ENCODE measurements at places on chromosomes 3 and 15. TPM values are rescaled to one million over a fixed set of nuclear protein-coding genes. Genes with fewer than 3 reads are reported as not detected.

DNA sequence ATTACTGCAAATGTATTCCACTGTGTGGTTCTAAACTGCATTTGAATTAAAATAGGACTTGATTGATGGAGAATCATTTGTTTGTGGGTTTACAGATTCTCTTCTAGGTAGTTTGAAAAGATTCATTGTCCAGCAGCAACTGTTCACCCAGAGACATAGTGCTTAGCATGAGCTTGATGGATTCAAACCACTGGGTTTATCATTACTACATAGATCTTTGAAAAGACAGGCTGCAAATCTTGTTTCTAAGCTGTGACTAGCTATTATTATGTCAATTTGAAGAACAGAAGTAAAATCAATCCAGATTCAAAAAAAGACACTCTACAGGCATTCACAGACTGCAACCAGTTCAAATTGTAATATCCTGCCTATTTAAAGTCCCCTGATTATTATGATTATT lies 49.8 kb downstream of the MBNL1 start:
- DNase-seq: no peak

DNA sequence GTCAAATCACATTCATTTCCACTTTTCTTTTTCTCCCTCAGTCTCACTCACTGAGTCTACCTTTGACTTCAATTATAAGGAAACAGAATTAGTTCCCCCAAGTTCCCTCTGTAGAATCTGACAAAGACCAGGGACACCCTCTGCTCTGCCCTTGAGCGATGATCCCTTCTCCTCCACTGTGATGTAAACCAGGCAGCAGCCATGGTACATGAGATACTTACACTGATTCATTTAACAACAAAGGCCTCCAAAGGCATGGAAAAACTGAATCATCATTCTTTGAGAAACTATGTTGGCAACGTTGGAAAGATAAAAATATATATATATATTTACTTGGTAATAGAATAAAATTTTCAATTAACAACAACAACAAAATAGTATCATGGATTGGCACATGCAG lies 84.1 kb downstream of the P3H2 start:
- no peak for DNase-seq

GRCh38 chr3:178137831-178138230 lies 398.4 kb upstream of the KCNMB2 start:
- no peak for DNase-seq

DNA sequence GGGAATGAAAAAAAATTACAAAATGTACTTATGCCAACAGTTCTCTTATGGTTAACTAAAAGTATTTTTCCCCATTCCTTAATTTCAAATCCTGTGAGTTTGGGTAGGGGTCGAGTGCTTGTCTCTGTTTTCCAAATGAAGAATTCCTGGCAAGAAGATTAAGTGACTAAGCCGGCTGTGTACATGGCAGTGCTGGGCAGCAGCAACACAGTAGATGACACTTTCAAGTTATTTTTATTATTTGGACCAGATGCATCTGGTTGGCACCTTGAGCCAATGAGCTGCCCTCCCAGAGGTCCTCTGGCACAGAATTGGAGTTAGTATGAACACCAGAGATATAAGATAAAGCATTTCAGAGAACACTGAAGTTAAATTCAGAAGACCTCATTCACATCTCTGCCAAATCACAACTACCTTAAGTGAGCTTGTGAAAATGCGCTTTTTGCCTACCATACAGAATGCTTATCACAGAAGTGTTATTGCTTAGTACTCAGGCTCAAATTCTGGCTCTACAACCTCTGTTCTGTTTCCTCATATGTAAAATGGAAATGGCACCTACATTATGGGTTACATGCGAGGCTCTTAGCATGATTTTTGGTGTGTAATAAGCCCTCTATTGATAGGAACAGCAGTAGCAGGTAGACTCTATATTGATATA lies 256.9 kb downstream of the UBE2E2 start:
- DNase-seq: no peak

DNA sequence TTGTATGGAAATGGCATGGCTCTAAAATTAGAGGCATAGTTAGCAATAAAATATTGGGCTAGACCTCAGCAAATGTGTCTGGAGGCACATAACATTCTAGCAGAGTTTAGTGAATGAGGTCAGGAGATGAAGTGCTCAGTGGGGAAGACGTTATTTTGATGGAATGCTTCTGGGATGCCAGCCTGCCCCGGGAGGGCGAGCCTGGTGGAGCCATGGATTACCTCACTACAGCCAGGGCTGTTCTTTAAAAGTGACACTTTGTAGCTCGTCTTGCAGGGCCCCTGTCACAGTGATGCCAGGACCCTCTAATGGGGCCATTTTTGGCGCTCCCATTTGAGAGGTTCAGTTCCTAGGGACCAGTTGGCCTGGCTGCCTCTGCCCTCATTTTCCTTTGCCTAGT lies 48.5 kb downstream of the PXYLP1 start:
- no peak for DNase-seq

DNA sequence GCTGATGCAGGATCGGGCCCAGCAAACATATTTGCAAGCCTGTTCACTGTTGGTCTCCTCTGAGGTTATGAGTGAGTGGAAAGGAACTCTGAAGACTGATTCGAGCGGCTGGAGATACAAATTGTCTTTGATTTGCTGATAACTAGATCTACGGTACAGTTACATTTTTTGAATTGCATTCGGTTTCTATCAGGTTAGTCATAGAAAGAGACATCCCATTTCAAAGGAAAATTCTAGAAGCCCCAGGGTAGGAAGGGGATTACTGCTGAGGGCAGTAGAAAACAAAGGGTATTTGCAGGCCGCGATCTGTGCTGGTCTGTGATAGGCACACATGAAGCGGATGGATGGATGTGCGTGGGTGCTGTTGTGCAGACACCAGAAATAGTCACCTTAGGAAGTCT lies 228.4 kb downstream of the ITPR1 start:
- no peak for DNase-seq

GRCh38 chr3:194274424-194275085 lies 76.6 kb downstream of the CPN2 start:
- no peak for DNase-seq

- no peak for DNase-seq
These were observed 46.9 kb downstream of the IL17RD start for GRCh38 chr3:57118254-57118653.

DNA sequence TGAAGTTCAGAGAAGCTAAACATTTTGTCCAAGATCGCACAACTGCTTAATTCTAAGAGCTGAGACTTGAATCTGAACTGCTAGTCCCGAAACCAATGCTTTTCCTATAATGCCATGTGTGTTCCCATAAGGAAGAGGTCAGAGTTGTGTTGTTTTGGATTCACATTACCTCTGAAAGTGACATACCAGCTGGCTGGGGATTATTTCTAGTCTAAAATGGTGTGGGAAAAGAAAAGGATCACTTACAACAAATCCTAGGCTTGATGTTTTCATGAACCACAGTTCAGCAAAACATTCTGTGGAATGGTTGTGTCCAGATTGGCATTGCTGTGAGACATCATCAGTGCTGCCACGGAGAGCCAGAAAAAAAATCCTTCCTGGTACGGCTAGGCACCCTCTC lies 35.0 kb upstream of the LRRC3B start:
- DNase-seq: no peak

DNA sequence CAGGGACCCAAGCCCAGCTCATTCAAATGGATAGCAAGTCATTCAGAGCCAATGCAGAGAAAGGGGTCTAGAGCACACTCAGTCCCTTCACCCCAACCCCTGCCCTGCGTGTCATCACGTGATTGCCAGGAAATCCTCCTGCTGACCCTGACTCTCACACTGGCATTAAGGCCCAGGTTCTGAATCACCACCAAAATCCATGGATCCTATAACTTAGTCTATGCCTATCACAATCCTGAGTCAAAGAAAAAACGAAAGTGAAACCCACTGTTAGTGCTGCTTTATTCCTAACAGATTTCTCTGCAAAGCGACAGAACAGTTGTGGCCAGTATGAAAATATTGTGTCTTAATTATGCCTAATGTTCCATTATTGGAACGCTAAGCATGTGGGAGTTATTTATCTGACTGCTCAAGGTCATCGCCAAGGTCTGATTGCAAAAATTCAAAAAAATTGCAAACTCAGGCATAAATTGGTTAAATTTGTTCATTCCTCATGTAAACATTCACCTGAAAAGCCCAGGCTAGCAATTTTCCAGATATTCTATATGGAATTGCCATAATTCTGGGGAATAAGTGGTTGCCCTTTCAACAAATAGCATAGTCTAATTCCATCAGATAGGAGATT lies 108.7 kb upstream of the EIF1B start:
- no peak for DNase-seq

DNA sequence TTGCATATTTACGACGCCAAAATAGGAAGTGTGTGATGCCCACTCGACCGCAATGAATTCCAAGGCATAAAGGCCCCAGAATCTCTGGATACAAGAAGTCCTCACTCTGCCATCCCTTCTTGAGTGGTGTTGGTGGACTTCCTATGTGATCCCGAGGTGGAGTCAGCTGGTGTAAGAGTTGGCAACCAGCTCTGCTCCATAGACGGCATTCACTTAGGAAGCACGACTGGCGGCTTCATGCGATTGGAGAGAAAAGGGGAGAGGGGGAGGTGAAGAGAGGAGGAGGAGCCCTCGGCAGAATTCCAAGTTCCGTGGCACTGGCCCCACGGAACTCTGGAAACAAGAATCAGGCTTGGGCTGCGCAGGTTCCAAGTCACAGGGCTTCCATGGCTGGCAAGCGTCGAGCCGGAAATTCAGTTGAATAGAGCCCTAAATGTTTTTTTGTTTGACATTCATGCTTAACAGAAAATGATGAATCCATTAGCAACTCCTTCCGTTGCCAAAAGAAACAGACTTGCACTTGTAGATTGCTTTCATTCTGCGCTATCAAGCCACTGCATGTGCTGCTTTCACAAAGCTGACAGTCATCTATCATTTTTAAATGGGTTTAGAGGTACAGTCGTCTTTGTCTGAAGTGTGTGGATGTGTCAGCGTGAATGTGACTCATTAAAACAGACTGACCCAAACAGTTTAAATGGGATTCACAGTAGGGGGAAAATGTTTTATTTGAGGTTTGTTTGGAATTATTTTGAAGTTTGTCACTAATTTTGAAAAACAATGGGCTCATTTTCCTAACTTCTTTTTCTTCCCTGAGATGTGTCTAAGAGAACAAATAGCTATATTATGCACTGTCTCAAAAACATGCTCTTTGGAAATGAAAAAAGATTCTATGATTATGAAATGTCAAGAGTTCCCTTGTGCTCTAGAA lies 428.3 kb upstream of the ATP11B start:
- peak; percentile 2 for DNase-seq

GRCh38 chr3:192851821-192852372 lies 65.8 kb downstream of the MB21D2 start:
- DNase-seq: peak; percentile 43

Gene SLC6A11
- 27.3 TPM for total RNA-seq

Gene CCR3
- not detected for total RNA-seq

Gene TMEM207
- not detected for total RNA-seq

Gene PLCH1
- total RNA-seq: 19.2 TPM

Gene XYLB
- 4.1 TPM for total RNA-seq

Gene SH3GL3
- 187 TPM for total RNA-seq
